B cell (primary cell): ENCODE measurements at places on chromosomes 3 and 15. TPM values are rescaled to one million over a fixed set of nuclear protein-coding genes. Genes with fewer than 3 reads are reported as not detected.

GRCh38 chr3:15221574-15222217 lies 15.7 kb downstream of the CAPN7 start:
- no peak for DNase-seq

DNA sequence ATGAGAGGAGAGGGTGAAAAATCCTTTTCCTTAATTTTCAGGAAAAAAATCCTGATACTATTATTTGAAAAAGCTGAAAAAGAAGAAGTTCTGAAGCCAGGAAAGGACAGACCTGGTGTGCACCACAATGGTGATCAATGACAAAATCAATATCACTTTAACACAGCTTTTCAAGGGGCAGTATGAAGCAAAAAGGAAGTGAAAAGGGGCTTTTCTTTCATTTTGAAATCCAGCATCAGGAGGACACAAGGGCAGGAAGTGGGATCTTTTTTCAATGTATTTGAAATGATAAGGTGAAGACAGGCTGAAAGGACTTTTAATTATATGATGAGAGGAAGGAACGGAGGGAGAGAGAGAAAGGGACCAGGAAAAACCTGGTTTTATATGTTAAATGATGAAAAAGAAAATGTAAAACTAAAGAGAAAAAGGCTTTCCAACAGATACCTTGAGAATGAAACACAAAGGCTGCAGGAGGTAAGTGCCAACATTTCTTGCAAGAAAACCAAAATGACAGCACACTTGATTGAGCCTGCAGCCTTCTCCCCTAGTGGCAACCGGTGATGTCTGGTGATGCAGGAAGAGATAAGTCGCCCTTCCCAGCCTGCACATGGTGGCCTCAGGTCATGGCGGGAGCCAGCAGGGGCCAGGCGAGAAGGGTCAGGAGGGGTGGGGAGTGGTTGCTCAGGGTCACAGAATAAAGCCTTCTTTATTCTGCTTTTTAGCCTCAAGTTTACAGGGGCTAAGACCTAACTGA lies 236.7 kb upstream of the WNT5A start:
- DNase-seq = no peak

- DNase-seq = no peak
Observed at GRCh38 chr3:126873416-126873815, 109.5 kb upstream of the PLXNA1 start.

GRCh38 chr15:91075739-91076138 lies 24.3 kb upstream of the SV2B start:
- DNase-seq = no peak

GRCh38 chr3:13233487-13234485 lies 160.6 kb upstream of the IQSEC1 start:
- peak; percentile 25 for DNase-seq

DNA sequence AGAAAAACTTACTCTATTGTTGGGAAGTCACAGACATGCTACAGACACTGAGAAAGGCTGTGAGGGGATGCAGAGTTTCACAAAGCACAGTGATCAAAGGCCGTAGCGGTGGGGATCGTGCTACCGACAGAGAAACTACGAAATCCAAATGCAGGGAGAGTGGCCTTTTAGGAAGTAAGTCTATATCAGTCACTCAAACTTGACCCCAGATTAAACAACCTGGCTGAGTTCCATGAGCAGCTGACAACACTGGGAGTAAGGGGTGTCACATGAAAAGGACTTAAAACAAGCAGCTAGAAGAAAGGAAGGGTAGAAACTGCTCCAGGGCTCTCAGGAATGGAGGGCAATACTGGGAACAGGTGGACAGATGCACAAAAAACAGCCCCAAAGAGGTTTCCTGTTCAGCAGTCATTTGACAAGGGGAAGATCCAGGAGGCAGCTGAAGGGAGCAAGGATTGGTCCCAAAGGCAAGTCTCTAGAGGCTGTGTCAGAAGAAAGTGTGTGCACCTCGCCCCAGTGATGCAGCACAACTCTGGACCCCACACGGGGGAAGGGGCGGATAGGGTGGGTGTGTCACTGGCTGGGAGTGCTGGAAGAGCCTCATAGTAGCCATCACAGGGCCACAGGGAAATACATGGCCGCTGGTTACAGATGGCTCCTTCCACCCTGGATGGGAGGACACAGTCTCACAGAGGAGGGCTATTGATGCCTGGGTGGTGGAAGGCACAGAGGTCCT lies 20.3 kb upstream of the HDAC11 start:
- DNase-seq = no peak

GRCh38 chr15:89845305-89845893 lies 30.7 kb upstream of the ANPEP start:
- no peak for DNase-seq

DNA sequence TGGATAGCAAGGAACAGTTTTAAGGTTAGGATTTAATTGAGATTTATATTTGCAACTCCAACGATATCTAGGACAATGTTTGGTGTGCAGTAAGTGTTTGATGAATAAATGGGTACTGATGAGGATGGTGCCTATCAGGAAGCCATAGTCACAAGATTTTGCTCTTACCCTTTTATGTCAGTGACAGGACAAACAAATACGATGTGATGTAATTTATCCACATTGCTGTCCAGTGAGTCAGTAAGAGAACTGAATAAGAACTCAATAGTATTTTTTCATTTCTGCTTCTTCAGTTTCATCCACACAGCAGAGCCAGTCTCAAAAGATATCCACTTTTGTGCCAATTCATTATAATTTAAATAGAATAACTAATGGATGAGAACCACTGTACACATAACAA lies 18.5 kb downstream of the C3orf85 start:
- no peak for DNase-seq

DNA sequence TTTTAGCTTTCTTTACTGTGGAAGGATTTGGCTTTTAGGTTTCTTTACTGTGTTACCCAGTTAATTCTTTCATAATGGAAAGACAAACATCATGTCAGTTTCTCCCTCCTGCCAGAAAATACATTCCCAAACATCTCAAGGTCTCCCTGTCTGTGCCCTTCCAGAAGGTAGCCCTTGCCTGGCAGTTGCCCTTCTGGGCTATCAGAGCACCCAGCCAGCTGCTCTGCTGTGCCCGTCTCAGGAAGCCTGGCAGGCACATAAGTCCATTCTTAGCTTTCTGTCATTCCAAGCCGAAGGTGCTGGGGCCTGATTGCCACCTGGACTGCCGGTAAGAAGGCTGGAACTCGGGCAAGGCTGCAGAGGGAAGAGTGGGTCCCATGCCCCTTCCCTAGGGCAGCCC lies 203.4 kb downstream of the SLCO3A1 start:
- DNase-seq = no peak

- DNase-seq = no peak
Observed at GRCh38 chr3:58071480-58071971, 63.3 kb downstream of the FLNB start.

- DNase-seq = no peak
Observed at GRCh38 chr3:168123201-168124176, 27.8 kb upstream of the GOLIM4 start.

- DNase-seq = peak; percentile 67
Observed at GRCh38 chr3:49295489-49296058, 18.5 kb upstream of the C3orf62 start.

DNA sequence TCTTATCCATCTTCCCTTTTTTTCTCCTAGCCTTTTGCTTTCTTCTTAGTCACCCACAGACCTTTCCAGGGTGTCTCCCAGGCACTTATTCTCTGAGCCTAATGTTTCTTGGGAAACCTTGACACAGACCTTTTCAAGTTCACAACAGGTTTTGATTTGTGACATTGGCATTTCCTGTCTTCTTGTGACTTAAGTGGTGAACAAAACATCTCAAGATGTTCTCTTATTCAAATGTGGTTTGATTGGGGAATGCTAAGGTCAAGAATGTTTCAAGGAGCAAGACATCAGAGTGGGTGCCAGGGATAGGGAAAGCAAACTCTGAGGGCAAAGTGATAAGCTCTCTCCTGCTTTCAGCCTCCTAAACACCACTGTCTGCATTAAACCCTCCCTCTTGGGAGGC lies 68.2 kb upstream of the GSK3B start:
- DNase-seq = no peak

GRCh38 chr3:58840949-58841348 lies 174.4 kb upstream of the FAM3D start:
- DNase-seq = no peak

GRCh38 chr15:72200395-72201237 lies 3.0 kb upstream of the GRAMD2A start:
- DNase-seq = no peak

GRCh38 chr3:183662099-183662498 lies 26.7 kb downstream of the KLHL24 start:
- no peak for DNase-seq

DNA sequence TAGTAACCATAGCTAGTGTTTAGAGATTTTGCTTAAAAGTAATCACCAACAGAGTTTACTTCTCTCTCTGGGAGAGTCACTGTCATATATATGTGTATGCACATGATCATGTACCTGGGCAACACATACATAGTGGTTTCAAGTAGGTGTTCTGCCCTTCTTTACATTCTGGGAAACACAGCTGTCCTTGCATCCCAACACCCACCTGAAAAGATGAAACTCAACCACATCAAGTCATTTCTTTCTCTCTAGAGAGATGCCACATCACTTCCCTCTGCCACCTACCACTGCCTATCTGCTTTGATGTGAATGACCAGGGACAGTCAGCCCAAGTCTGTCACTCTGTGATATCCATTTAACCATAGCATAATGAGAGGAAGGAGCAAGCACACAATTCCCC lies 155.8 kb upstream of the GADL1 start:
- DNase-seq = no peak

DNA sequence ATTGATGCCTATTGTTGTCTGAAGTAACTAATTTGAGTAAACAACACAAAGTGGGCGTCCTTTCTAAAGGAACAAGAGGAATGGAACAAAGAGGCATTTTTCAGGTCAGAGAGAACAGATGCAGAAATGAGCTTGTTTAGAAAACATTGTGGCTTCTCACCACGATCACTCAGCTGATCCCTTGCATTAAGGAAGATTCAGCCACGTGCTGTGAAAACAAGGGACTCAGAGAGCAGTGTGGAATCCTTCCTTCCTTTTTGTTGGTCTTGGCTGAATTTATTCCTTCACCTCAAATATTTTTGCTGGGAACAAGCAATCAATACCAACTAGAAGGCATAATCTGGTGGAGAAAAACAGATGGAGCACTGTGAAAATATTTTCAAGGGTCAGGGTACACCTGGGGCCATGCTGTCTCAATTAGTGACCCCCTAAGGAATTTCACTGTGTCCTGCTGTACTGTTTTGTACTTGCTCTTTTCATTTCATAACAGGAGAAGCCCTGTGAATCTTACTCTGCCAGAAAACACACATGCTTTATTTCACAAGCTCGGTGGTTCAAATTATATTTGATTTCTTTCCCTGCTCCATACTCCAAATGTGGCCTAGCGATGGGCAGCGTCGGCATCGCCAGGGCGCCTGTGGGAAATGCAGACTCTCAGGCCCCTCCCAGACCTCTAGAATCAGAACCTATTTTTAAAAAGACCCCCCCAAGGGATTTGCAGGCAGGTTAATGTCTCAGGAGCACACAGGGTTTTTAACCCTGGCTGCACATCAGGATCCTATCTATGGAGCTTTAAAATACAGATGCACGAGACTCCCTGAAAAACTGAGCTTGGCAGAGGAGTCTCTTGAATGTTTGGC lies 11.6 kb upstream of the SLC6A20 start:
- DNase-seq = no peak

DNA sequence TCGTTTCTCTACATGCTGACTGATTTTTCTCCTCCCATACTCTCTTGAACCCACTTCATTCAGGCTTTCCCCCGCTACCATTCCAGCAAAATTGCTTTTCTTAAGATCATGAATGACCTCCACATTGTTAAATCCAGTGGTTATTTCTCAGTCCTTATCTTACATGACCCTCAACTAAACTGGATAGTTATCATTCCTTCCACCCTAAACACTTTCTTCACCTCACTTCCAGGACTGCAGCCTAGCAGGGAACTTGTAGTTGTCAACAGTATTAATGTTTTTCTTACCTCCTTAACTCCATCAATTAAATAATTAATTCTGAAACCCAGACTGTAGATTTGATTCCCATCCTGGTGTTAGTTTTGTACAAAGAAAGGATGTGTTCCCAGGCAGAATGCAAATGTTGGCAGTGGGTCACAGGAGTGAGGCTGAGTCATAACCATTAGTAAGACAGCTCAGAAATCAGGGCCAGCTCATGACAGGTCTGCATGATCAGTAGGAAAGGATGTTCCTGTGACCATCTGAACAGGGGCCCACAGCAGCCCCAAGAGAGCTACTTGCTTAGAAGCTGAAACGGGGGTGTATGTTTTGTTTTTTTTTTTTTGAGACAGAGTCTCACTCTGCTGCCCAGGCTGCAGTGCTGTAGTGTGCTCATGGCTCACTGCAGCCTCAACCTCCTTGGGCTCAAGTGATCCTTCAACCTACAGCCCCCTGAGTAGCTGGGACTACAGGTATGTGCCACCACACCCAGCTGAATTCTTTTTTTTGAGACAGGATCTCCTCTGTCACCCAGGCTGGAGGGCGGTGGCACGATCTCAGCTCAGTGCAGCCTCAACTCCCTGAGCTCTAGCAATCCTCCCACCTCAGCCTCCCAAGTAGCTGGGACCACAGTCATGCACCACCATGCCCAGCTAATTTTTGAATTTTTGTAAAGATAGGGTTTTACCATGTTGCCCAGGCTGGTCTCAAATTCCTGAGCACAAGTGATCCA lies 9.1 kb downstream of the BCL2L10 start:
- no peak for DNase-seq

DNA sequence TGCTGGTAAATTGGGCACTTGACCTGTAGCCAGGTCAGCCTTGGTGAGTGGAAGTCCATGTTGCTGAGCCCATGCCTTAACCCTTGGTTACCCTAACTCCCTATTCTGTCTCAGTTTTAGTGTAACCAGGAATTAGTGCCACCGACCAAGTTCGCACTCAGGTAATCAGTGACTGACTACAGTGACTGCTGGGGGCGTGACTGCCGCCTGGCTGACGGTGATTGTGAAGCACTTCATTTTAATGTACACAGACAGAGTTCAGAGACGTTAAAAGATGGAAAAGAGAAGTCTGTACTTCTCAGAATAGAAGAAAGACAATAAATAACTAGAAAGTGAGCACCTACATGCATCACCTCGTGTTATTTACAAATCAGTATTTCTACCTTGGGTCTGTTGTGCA lies 17.3 kb downstream of the CFAP161 start:
- DNase-seq = no peak

GRCh38 chr15:78212546-78213424 lies 21.6 kb downstream of the ACSBG1 start:
- no peak for DNase-seq

DNA sequence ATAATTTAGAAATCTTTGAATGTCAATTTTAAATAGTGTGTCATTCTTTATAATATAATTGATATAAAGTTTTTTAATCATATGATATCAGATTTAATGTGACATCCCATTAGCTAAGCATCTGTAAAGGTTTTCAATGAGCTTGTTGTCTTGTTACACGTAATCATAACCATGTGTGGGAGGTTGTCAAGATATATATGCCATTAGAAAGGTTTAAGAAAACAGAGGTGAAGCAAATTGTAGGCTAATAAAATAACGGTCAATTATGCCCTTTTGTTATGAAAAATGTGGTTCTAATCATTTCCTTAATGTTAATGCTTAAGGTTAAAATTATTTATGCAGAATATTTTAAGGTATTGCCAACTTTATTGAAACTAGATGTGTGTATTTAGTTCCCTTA lies 56.3 kb downstream of the RSRC1 start:
- DNase-seq = no peak

- no peak for DNase-seq
Observed at GRCh38 chr15:64985366-64986033, 4.2 kb downstream of the SPG21 start.

- DNase-seq = no peak
Observed at GRCh38 chr3:124829819-124830554, 57.2 kb downstream of the ITGB5 start.

GRCh38 chr15:50353251-50353974 lies 1.6 kb downstream of the GABPB1 start:
- DNase-seq = peak; percentile 68

The GOLGA8J gene
- polyA plus RNA-seq = not detected in 2 replicates

The DUOXA1 gene
- 0.03 and 1.1 TPM in 2 replicates for polyA plus RNA-seq

The GPX1 gene
- 145 and 180 TPM in 2 replicates for polyA plus RNA-seq

The GOLGA6B gene
- polyA plus RNA-seq = 0.06 TPM in 1 of 2 replicates, not detected in the other

The CDHR4 gene
- polyA plus RNA-seq = 0.18 and 0.33 TPM in 2 replicates
